ENCODE measurements at places on chromosomes 12 and 14.
A peak's percentile ranks its signal among the peaks of the same experiment; 100 is the strongest.

DNA sequence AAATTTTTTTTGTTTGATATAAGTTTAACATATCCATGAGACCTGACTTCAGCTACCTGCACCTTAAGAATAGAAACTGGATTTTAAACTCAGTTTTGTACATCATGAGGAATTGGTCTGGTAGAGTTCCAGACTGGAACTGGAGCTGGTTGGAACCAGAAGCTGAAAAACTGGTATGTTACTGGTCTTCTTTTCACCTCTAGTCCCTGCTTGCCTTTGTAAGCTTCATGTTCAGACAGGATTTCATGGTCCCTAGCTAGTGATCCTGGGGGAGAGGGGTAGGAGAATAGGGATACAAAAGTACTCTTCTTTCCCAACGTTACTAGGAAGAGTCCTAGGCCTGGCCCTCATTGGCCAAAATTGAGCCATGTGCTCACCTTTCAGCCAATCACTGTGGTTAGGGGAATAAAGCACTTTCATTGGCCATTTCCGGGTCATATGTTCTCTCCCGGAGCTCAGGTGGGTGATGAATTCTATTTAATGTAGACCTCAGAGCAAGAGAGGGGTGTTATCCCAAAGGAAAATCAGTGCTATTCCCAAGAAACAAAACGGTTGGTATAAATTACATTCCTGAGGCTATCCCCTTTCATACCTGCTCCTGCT lies 36.9 kb upstream of the APPL2 start:
- no peak for DNase-seq

DNA sequence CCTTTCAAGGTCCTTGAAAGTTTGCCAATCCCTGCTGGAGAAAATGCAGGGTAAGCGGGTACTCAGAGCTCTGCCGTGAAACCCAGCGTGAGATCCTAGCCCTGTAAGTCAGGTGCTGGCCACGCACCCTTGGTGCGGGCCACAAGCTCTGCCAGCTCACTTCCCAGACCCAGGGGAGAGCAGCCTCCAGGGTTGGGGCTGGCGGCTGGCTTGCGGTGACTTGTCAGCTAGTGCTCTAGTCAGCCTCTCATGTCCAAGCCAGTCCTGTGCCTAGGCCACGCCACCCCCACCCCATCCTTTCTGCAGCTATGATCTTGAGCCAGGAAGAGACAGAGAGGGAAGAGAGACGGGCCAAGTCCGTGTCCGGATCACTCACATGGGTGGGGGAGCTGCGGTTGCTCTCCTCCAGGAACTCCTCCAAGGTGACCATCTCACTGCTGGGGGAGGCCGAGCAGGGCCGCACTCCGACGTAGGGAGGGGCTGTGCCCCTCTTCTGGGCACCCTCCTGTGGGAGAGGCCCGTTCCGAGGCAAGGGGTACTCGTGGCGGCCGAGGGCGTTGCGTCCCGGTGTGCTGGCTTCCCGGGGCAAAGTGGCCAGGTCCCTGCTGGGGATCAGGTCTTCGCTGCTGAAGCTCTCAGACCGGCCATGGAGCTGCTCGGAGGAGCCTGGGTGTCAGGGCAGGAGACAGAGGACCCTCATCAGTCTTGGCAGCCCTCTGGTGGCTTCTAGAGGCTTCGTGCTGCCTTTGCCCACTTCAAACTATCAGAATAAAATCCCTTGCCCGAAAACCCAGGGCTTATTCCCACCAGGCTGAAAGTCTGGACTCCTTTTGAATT lies 33.3 kb upstream of the GPR68 start:
- no peak for DNase-seq

GRCh38 chr12:13326076-13326475 lies 129.6 kb downstream of the EMP1 start:
- no peak for DNase-seq

GRCh38 chr14:99725774-99726537 lies 41.9 kb downstream of the CYP46A1 start:
- no peak for DNase-seq

GRCh38 chr12:74890237-74890599 lies 319.4 kb downstream of the KCNC2 start:
- peak; percentile 88 for DNase-seq

GRCh38 chr12:33529810-33530209 lies 90.2 kb upstream of the SYT10 start:
- DNase-seq: no peak

GRCh38 chr12:110233212-110233903 lies 47.7 kb upstream of the ATP2A2 start:
- no peak for DNase-seq

GRCh38 chr14:74954232-74954946 lies 1.0 kb downstream of the PGF start:
- no peak for DNase-seq

GRCh38 chr14:101876555-101876938 lies 87.8 kb upstream of the DYNC1H1 start:
- no peak for DNase-seq

GRCh38 chr12:108052260-108052659 lies 76.8 kb upstream of the WSCD2 start:
- DNase-seq: no peak

- peak; percentile 27 for DNase-seq
Observed at GRCh38 chr12:59808317-59808910, 212.6 kb downstream of the SLC16A7 start.

DNA sequence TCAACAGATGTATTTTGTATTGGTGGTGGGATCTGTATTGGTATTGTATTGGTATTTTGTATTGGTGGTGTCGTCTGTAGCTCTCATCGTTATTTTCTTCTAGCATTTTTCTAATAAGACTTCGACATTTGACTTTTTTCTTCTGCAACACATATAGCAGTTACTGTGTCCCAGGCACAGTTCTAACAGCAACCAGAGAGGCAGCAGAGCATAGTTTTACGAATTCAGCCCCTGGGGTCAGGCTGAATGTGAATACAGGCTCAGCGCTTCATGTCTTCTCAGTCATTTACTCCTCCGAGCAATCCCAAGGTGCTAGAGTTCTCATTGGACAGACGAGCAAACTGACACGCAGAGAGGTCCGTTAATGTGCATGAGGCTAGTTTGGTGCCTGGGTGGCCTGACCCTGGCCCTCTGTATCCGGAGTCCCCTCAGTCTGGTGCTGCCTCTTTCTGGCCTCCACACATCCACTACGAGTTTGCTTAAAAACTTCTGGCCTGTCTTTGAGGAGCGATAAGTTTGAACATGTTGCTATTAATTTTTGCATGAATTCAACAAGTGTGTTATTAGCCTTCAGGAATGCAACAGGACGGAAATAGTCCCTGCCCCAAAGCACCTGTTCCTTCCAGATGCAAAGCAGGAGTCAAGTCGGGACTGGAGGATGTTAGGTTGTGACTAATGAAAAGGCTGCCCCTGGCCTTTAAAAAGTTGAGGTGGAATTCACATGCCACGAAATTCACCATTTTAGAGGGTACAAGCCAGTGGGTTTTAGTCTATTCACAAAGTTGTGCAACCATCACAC lies 87.0 kb downstream of the GLT1D1 start:
- no peak for DNase-seq

- DNase-seq: no peak
Observed at GRCh38 chr14:104240434-104241157, 102.2 kb downstream of the KIF26A start.

DNA sequence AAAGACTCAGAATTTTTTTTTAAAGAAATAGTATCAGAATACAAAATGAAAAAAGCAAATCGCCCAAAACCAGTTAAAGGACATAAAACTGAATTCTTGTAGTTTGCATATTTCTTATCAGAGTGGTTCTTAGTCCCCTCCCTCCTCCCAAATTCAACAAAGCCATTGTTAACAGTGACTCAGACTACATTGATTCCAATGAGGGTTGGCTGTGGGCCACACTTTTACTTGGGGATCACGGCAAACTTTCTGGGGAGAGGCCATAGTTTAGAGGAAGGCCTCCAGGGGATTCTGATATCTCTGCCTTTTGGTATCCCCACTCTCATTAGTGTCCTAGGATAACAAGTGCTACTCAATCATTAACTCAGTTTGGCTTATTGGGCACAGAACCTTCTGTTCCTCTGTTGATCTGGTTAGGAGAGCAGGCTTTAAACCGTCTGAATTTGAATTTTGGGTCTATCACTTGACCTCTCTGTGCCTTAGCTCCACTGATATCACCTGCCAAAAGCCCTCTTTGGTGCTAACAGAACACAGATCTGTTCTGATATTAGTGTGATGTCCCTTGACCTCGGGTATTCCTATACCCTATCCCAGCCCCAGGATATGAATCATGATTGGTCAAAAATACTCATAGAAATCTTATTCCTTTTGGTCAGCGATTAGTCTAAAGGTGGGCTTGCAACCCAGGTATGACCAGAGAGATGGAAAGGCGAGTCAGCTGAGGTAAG lies 45.2 kb upstream of the APPL2 start:
- peak; percentile 50 for DNase-seq
